Stimulated activated CD8-positive, alpha-beta memory T cell treated with anti-CD3 and anti-CD28 coated beads, Interleukin-7, amount 100 ng/mL, for 4 hours (primary cell): ENCODE measurements at places on chromosomes 3 and 15.

DNA sequence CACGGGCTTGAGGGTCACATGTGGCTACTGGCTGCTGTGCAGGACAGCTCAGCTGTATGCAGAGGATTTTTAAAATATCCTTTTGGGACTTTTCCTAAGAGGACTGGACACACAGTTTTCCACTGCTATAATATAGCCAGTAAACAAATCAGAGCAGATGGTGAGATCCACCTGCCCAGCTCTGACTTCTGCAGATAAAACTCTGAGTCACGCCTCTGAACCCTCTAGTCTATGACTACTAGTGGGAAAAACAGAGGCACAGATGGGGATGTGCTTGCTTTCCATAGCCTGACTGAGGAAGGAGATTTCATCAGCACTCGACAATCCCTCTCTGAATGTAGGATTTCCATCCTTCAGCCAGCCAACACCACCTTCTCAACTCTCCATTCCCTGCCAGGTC, 45.1 kb downstream of the COLQ start:
- no peak for DNase-seq

DNA sequence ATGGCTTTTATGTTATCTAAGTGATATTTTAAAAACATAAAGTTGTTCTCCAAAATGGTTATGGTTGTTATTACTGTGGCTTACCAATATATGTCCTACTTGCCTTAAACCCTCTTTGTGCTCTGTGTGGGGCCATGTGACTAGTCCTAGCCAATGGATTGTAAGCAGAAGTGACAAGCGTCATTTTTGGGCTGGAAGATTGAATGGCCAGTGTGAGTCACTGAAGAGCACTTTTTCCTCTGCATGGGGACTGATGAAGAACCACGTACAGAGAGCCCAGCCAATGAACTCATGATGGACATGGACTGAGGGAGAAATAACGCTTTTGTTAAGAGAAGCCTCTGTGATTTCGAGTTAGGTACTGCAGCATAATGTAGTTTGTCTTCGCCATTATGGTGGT, 332.7 kb downstream of the EDEM1 start:
- DNase-seq = no peak

DNA sequence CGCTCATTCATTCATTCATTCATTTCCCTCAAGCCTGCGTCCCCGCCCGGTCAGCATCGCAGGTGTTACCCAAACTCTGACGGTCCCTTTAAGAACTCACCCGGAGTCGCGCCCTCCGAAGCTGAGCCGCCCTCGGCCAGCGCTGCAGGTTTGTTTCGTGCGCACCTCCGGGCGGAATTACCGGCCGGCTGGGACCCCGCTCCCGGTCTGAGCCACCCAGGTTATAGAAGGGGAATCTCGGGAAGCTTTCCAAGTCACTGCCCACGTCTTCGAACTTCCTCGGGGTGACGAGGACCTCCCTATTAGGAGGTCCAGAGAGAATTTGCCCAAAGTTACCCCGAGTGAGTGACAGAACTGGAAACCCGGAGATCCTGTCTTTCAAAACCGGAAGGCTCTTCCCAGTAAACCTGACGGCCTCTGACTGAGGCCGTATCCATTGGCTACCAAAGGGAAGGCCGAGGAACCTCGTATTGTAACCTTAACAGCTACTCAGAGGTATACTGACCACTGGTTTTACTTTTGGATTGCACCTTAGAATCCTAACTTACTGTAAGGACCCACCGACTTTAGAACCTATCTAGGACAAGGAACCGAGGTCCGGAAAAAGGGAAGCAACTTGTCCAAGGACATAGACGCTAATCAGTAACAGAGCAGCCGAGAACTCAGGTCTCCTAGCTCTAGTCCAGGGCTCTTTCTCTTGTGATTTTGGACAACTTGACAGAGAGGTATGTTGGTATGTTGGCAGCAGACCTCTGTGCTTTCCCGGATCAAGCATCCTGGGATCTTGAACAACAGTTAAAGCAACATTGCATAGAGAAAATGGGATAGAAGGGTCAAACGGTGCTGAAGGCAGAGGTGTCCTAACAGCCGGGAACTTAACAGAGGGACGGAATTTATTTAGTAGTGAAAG, 788 bp upstream of the DLG1 start:
- DNase-seq = no peak

- no peak for DNase-seq
These were observed 102.5 kb upstream of the TJP1 start for GRCh38 chr15:29924750-29925149.

DNA sequence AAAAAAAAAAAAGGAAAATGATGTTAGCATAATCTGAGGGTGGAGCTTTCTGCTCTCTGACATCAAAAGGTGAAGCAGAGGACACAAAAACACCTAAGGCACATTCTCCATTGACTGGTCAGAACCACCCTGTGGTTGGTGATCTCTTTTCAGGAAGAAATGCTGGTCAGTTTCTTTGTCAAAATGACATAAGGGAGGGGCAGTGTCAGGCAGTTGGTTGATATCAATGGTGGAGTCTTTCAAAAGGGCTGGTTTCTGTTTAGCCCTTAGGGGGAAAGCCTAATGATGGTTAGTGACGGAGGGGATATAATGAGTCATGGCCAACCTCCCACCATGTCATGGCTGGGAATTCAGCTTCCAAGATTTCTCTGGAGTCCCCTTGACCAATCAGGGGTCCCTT, 185.9 kb upstream of the GBE1 start:
- no peak for DNase-seq

DNA sequence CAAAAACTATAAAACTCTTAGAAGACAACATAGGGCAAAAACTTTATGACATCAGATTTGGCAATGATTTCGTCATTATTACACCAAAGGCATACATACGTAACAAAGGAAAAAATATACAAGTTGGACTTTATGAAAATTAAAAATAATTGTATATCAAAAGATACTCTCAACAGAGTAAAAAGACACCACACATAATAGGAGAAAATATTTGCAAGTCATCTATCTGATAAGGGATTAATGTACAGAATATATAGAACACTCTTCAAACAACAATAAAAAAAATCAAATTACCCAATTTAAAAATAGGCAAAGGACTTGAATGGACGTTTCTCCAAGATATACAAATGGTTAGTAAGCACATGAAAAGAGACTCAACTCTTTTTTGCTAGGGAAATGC, 77.5 kb downstream of the RPL39L start:
- no peak for DNase-seq

GRCh38 chr15:70955151-70955550, 62.5 kb downstream of the LRRC49 start:
- no peak for DNase-seq

DNA sequence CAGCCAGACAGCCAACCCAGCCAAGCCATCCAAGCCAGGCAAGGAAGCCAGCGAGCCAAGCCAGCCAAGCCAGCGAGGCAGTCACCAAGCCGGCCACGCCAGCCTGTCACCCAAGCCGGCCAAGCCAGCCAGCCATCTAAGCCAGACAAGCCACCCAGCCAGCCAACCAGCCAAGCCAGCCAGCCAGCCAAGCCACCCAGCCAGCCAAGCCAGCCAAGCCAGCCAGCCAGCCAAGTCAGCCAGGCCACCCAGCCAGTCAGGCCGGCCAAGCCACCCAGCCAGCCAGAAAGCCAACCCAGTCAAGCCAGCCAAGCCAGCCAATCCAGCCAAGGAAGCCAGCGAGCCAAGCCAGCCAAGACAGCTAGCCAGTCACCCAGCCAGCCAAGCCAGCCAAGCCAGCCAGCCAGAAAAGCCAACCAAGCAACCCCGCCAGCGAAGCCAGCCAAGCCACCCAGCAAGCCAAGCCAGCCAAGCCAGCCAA, 201.2 kb downstream of the GOLGA6L6 start:
- no peak for DNase-seq

- no peak for DNase-seq
These were observed 60.9 kb upstream of the ITGA11 start for GRCh38 chr15:68492855-68493254.

GRCh38 chr3:127791221-127791913, 30.9 kb downstream of the MGLL start:
- no peak for DNase-seq
